ENCODE measurements at places on chromosomes 12 and 14. TPM values are rescaled to one million over a fixed set of nuclear protein-coding genes. Genes with fewer than 3 reads are reported as not detected.

GRCh38 chr12:72315858-72316257, 43.7 kb downstream of the TRHDE start:
- no peak overlapping the region for H3K4me3 ChIP-seq
- no peak for DNase-seq
- no peaks in the 10 kb centered on the region for H3K36me3 ChIP-seq
- no peaks in the 10 kb centered on the region for H3K27me3 ChIP-seq

GRCh38 chr14:34775342-34775741, 60.9 kb upstream of the CFL2 start:
- no peaks in the 10 kb centered on the region for H3K27me3 ChIP-seq
- peaks cover 14% of the 10 kb centered on the region for H3K36me3 ChIP-seq
- H3K27ac ChIP-seq, result no peak overlapping the region
- H3K4me1 ChIP-seq, result no peaks in the 10 kb centered on the region
- no peak for DNase-seq

DNA sequence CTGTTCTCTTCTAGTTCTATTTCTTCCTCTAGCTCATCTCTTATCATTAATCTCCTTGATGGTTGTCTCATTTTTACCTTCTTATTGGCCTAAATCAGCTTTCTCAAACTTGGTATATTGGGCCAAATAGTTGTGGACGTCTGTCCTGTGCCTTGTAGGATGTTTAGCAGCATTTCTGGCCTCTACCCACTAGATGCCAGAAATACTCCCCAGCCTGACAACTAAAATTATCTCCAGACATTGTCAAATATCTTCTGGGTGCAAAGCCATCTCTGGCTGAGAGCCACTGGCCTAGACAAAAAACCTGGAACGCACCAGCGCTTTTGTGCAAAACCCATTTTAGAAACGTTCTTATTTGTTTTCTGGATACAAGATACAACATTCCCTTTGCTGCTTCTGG, 38.8 kb upstream of the LRRC10 start:
- no peak overlapping the region for H3K27ac ChIP-seq
- H3K27me3 ChIP-seq, result no peaks in the 10 kb centered on the region
- DNase-seq, result no peak
- no peaks in the 10 kb centered on the region for H3K4me1 ChIP-seq
- no peak overlapping the region for H3K4me3 ChIP-seq

DNA sequence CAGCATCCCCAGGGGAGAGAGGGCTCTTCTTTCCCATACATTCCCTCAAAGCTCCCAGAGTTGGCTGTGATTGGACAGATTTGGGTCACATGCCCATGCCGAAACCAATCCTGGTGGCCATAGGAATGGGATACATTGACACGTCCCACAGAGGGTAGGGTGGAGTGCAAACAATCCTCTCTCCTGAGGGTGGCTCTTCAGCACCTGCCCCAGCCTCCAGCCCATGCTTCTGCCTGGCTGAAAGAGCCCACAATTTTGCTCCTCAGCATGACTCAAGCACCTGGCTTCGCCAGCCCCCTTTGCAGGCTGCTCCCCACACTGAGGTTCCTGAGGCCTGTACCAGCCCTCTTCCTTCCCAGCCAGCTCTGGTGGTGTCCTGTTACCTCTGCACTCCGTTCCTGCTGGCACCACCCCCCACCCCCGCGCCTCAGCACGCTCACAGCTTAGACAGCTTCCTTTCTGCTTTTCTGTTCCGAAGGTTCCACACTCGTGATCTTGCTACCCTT, 71.7 kb downstream of the CCDC92 start:
- no peak overlapping the region for H3K4me3 ChIP-seq

DNA sequence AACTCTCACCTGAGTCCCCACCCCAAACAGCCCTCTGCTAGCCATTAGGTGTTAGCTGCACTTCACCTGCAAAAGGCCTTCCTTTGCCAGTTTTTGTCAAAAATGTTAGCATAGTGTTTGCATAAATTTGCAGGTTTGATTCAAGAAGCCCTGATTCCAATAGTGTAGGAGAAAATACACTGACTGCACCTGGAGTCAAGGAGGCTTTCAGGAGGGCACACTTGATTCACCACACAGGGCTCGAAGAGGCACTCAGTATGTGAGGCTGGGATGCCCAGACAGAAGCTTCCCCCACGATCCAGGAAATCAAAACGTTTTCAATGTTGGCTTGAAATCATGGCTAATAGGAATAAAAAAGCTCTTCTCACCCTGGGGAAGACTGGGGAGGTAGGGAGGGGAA, 40.5 kb upstream of the DDX11 start:
- H3K27me3 ChIP-seq, result no peaks in the 10 kb centered on the region
- H3K27ac ChIP-seq, result no peak overlapping the region
- no peak overlapping the region for H3K4me3 ChIP-seq
- no peak for DNase-seq
- no peaks in the 10 kb centered on the region for H3K4me1 ChIP-seq
- H3K36me3 ChIP-seq, result no peaks in the 10 kb centered on the region

GRCh38 chr12:93918262-93918661, 230.1 kb upstream of the PLXNC1 start:
- DNase-seq, result no peak
- H3K36me3 ChIP-seq, result no peaks in the 10 kb centered on the region
- no peaks in the 10 kb centered on the region for H3K4me1 ChIP-seq
- no peak overlapping the region for H3K27ac ChIP-seq
- H3K27me3 ChIP-seq, result no peaks in the 10 kb centered on the region
- no peak overlapping the region for H3K4me3 ChIP-seq

DNA sequence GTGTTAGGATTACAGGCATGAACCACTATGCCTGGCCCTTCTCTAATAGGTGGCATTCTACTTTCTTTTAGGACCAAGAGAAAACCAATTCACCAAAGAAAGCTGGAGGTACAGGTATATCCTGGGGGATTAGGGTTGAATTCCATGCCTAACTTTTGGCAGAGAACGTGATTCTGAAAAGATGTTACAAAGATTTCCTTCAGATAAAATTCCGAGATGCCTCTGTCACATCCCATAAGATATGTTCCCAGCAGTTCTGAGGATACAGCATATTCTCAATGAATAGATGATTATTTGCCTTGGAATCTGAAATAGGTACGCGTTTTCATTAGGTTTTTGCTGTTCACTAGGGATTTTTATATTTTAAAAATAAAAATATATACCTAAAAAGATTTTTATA, 111.9 kb upstream of the KRAS start:
- no peak for DNase-seq
- no peaks in the 10 kb centered on the region for H3K36me3 ChIP-seq
- no peak overlapping the region for H3K27ac ChIP-seq
- no peaks in the 10 kb centered on the region for H3K4me1 ChIP-seq
- H3K27me3 ChIP-seq, result no peaks in the 10 kb centered on the region

DNA sequence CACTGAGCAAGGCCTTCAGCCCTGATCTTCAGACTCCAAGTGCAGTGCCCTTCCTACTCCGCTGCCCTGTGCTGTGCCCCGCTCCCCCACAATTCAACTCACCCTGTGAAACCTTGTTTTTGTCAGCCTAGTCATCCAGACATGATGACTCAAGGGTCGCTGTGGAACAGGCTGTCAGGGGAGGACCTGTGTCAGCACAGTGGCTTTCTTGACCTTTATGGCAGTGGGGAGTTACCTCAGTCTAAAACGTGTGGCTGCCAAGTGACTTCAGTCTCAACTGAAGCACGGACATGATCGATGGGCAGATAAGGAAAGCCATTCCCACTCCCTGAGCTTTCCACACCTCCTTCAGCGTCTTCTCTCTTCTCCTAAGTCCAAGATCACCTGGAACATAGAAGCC, 16.3 kb upstream of the FLVCR2 start:
- no peak overlapping the region for H3K27ac ChIP-seq
- no peak overlapping the region for H3K4me3 ChIP-seq
- DNase-seq, result no peak
- no peaks in the 10 kb centered on the region for H3K36me3 ChIP-seq

GRCh38 chr12:31406345-31406744, 80.4 kb upstream of the SINHCAF start:
- no peak overlapping the region for H3K27ac ChIP-seq
- no peak for DNase-seq
- no peaks in the 10 kb centered on the region for H3K27me3 ChIP-seq
- no peak overlapping the region for H3K4me3 ChIP-seq

DNA sequence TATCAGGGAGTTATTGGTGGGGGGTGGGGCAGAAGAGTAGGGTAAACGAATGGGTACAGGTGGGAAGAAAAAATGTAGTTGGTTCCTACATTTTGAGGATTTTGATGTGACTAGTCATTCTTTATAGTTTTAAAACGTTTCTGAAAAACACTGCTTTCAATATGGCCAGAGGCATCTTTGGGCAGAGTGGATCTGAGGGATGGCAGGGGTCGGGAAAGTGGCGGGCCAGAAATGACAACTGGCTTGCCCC, 527 bp upstream of the ATP23 start:
- peak overlapping the region; percentile 51 for H3K4me3 ChIP-seq
- H3K27me3 ChIP-seq, result no peaks in the 10 kb centered on the region
- H3K27ac ChIP-seq, result peak overlapping the region; percentile 87
- peak; percentile 39 for DNase-seq
- no peaks in the 10 kb centered on the region for H3K36me3 ChIP-seq

DNA sequence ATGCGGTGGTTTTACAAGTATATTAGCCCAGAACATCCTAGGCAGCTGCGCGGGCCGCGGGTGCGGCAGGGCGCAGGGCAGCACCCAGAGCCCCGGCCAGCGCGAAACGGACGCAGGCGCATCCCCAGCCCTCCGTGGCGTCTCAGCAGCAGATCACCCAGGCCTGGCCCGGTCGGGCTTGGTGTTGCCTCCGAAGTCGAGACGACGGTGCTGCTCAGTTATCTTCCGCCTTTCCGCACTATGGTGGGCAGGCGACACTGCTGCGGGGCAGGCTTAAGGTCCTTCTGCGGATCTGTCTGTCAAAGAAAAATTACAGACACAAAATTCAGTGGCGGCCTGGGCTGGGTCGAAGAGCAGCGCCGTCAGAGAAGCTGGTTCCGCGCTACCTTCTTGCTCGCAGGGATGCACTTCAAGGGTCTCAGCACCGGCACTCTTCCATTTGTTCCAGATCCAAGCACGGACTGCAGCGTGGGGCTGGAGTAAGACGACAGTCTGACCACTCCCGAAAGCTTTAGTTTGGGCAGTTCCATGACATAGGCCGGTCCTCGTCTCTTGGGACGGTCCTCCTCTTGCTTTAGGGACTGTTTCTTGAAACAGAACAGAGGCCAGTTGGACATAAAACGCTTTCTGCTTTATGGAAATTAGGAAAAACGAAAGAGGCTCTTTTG, 75.8 kb downstream of the MOK start:
- no peak overlapping the region for H3K4me3 ChIP-seq
- no peaks in the 10 kb centered on the region for H3K27me3 ChIP-seq
- no peak overlapping the region for H3K27ac ChIP-seq
- DNase-seq, result no peak
- H3K36me3 ChIP-seq, result no peaks in the 10 kb centered on the region

- no peaks in the 10 kb centered on the region for H3K36me3 ChIP-seq
- peaks cover 10% of the 10 kb centered on the region for H3K27me3 ChIP-seq
- no peak within 1 kb of the TSS for H3K27ac ChIP-seq
- no peak within 1 kb of the TSS for H3K4me3 ChIP-seq
- DNase-seq, result no peak
- H3K4me1 ChIP-seq, result peaks cover 4% of the 10 kb centered on the region
These were observed at the start of gene RTL1 for GRCh38 chr14:100903672-100904185. Gene RTL1 (minus strand): TSS chr14:100903722. CDS start chr14:100884788, 18,934 bp downstream.

- no peak for DNase-seq
- H3K4me3 ChIP-seq, result no peak overlapping the region
- H3K36me3 ChIP-seq, result no peaks in the 10 kb centered on the region
These were observed 23.6 kb upstream of the USP44 start for GRCh38 chr12:95574799-95575452.

DNA sequence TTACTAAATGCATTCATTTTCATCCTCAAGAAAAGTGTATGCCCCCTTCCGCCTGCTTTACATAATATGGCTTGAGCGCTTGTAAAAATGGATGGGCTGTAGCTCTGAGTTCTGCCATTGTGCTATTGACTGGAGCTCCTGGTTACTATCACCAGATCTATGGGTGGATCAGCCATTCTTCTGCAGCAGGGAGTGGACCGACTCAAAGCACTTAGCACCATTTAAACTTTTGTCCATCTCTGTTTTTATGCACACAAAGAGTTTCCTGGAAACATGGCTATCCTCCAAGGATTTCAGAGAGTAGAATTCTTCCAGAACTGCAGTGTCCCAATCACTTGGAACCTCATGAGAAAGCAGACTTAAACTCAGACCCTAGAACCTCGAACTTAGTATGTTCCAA, 4.5 kb upstream of the NUMB start:
- H3K36me3 ChIP-seq, result no peaks in the 10 kb centered on the region
- peak overlapping the region; percentile 0 for H3K4me3 ChIP-seq
- DNase-seq, result no peak
- no peaks in the 10 kb centered on the region for H3K27me3 ChIP-seq
- peaks cover 5% of the 10 kb centered on the region for H3K4me1 ChIP-seq

DNA sequence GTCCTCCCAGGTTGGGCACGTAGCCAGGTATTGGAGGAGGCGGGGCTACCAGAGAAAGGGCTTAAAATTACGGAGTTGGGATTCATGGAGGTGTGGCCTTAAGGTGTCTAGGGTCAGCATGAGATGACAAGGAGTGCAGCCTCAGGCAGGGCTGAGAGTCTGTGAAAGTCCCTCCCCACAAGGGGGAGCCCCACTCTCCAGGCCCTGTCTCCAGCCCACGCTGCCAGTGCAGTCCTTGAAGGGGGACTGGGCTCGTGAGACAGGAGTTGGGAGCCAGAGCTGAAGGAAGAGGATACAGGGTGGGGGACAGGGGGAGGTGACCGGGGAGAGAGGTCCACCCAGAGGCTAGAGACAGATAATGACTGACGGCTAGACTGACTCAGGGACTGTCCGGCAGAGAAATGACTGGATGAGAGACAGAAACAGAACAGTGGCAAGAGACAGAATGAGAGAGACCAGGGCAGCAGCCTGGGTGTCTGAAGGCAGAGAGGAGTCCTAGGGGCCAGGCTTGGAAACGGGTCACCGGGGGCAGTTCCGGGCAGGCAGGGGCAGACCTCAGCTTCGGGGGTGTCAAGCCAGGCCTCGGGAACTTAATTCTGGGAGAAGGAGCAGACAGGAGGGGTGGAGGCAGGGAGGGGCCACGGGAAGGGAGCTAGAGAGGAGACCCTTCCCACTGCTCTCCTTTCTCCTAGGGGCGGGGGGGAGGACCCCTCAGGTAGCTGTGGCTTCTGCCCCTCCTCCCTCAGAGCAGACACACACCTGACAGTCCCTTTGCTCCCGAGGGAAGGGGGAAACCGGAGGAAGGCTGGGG, 970 bp downstream of the CDH24 start:
- H3K4me3 ChIP-seq, result peak overlapping the region; percentile 57
- peaks cover 5% of the 10 kb centered on the region for H3K4me1 ChIP-seq
- H3K27me3 ChIP-seq, result no peaks in the 10 kb centered on the region
- no peak overlapping the region for H3K27ac ChIP-seq

GRCh38 chr12:93639406-93639805, 37.8 kb upstream of the CRADD start:
- no peaks in the 10 kb centered on the region for H3K36me3 ChIP-seq
- H3K27me3 ChIP-seq, result no peaks in the 10 kb centered on the region

- no peak overlapping the region for H3K27ac ChIP-seq
- H3K4me3 ChIP-seq, result no peak overlapping the region
- DNase-seq, result no peak
- no peaks in the 10 kb centered on the region for H3K27me3 ChIP-seq
- no peaks in the 10 kb centered on the region for H3K36me3 ChIP-seq
These were observed 322.7 kb upstream of the RTL1 start for GRCh38 chr14:101226265-101226602.

Gene CSRP2
- 7.4 TPM for total RNA-seq

Gene SCFD1
- 70.2 TPM for total RNA-seq

Gene PLA2G1B
- not detected for total RNA-seq

Gene SLC25A21
- 0.82 TPM for total RNA-seq

Gene AKAP5
- 18.1 TPM for total RNA-seq

Gene FOXA1
- 70.5 TPM for total RNA-seq

Gene OLR1
- 0.20 TPM for total RNA-seq

Measured in colonic mucosa (tissue), 4 donors.